ENCODE measurements at places on chromosomes 3 and 15.

DNA sequence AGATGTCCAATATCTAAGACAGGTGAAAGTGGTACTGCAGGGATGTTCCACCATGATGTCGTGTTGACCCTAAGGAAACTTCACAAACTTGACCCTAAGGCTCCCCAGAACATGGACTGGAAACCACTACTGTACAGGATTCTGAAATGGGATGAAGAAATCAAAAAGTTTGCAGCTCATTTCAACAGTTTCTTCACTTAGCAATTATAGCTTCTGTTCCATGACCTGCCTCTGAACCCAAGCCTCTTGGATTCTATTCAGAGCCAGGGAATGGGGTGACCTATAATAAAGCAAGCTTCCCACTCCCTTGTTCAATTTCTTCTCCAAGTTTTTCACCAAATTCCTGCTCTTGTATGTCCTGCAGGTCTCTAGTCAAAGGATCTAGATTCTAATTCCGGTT lies 40.7 kb downstream of the DUT start:
- no peak for DNase-seq

- no peak for DNase-seq
Observed at GRCh38 chr3:121698901-121699300, 38.2 kb upstream of the HCLS1 start.

- no peak for DNase-seq
Observed at GRCh38 chr3:98508582-98508981, 11.1 kb downstream of the OR5K2 start.

GRCh38 chr15:65930134-65930533 lies 60.8 kb downstream of the RAB11A start:
- DNase-seq = peak; percentile 14

- DNase-seq = no peak
Observed at GRCh38 chr3:55598224-55598623, 111.1 kb upstream of the WNT5A start.

DNA sequence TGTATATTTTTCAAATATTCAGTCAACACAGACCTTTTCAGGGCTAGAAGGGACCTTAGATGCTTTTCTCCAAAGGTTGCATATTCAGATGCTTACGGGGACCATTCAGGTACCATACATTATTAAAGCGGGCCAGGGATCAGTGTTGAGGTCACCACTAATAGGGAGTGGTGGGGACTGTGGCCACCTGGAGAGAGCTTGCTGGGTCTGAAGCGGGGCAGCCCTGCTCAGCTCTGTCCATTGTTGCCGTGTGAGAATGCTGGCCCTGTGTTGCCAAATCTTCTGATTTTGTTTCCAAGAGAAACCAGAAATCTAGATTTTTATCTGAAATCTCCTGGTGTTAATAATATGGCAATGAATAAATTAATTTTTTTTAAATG lies 23.7 kb downstream of the ABHD2 start:
- no peak for DNase-seq

DNA sequence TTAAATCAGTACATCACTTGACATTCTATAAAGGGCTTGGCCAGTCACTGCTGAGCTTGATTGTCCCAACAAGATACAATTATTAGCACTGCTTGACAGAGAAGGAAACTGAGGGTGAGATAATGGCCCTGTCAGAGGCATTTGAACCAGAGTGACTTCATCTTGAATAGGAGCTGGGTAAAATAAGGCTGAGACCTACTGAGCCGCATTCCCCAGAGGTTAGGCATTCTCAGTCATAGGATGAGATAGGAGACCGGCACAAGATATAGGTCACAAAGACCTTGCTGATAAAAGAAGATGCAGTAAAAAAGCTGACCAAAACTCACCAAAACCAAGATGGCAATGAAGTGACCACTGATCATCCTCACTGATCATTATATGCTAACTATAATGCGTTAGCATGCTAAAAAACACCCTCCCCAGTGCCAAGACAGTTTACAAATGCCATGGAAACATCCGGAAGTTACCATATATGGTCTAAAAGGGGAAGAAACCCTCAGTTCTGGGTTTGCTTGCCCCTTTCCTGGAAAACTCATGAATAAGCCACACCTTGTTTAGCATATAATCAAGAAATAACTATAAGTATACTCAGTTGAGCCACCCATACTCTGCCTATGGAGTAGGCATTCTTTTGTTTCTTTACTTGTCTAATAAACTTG lies 239.1 kb upstream of the SETMAR start:
- no peak for DNase-seq

GRCh38 chr15:40251486-40252140 lies 12.8 kb downstream of the PAK6 start:
- no peak for DNase-seq

Measured in DMS53 (cell line).